ENCODE measurements at places on chromosomes 7 and 10.

- no peak for DNase-seq
These were observed 58.6 kb upstream of the KCNIP2 start for GRCh38 chr10:101902032-101902819.

DNA sequence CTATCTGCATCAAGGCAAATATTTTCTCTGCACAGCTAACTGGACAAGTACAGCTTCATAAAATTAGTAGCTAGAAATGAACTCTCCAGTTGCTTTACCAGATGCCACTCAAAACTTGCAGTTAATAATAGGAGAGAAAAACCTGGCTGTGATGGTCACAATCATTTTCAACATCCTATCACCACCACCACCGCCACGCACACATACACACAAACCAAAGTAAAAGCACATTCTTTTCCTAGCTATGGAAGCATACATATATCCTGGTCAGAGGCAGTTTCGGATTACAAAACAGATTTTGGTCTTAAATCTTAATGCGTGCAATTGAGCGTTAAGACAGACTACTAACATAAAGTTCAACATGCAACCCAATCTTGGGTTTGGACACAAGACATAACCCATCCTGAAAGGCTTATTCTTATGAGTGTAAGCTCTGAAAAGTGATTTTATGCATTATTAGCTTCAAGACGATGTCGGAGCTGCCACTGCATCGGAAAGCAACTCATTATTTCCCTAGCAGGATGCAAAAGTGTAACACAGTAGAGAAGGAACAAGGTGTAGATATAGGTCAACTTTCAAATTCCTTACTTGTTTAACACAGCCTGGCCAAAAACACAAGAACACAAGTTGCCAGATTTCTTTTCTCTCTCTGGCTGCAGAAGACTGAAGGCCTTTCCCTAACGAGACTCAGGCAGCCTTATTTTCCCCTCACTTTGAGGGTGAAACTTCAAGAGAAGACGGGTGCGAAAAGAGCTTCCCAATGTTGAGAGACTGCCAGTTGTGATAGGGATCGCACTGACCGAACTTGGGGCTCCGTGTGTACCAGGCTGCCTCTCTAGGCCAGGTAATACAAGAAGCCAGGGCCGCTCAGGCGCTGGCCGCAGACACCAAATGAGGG is 1.2 kb downstream of the CACUL1 start:
- no peak for DNase-seq

GRCh38 chr10:132353456-132354355 is 21.7 kb downstream of the LRRC27 start:
- DNase-seq: no peak

- no peak for DNase-seq
These were observed 49.6 kb downstream of the EXOC6 start for GRCh38 chr10:92897916-92898315.

GRCh38 chr7:43014406-43014805 is 82.2 kb downstream of the MRPL32 start:
- DNase-seq: no peak

DNA sequence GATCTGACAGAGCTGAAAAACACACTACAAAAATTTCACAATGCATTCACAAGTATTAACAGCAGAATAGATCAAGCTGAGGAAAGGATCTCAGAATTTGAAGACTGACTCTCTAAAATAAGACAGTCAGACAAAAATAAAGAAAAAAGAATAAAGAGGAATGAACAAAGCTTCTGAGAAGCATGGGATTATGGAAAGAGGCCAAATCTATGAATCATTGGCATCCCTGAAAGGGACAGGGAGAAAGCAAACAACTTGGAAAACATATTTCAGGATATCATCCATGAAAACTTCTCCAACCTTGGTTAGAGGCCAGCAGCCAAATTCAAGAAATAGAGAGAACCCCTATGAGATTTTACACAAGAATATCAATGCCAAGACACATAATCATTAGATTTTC is 804.8 kb upstream of the IGFBP3 start:
- DNase-seq: no peak

- DNase-seq: no peak
These were observed 70.6 kb upstream of the PLXDC2 start for GRCh38 chr10:19745672-19746071.

DNA sequence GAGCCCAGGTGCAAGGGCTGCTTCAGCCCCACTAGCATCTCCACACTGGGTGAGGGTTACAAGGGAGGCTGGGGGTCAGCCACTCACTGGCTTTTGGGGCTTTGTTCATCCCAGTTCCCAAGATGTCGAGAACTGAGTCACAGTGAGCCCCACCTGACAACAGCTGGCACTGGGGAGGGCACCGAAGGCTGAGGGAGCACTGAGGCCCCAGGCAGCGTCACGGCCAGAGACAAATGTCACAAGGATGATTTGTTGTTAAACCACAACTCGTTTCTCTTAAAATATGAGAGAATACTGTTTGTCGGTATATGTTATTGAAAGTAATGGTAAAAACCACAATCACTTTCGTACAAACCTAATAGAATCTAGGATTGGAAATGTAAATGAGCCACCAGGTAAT is 219.9 kb downstream of the CELF2 start:
- DNase-seq: no peak

DNA sequence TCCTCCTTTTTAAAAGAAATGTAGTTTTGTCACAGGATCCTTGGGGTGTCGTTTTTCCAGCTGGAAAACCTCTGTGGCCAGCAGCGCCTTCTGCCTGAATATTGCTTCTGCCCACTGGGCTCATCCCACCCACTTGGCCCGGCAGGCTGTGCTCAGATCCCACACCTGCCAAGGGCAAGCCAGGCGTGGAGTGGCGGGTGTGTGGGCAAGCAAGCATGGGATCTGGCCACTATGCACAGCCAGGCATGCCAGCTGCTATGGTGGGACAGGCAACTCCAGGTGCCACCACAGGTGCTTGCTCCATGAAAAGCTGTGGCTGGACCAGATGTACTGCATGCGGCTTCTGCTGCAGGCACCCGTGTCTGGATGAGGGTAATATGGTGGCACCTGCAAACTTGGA is 31.2 kb upstream of the INPP5F start:
- no peak for DNase-seq

DNA sequence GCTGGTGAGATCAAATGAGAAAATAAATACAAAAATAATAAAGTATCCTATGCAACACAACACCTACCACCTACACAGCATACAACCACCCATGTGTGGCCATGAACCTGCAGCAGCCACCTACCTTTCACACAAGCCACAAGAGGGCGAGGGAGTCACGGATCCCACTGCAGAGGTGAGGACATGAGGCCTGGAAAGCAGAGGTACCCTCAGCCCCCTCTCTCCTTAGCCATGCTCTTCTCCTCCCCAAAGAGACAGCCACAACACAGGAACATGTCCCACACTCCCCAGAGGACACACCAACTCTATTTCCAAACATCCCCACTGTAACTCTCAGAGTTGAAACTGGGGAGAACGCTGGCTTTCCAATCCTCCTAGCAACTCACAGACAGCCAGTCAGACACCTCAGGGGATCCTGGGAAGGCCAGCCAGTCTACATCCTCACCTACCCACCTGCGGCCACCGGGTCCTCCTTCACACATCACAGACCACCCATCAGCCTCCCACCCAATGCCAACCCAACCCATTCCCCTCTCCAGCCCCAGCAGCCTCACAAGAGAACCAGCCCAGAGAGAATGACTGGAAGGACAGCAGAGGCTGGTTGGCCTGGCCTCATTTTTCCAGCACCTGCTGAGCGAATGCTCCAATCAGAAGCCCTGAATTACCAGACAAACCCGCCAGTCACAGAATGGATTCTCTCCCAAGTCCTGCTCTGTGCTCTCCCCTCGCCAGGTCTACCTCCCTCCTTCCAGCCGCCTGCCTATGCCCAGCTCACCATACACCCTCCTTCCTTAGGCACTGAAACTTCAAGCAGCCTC is 18.4 kb downstream of the DLG5 start:
- no peak for DNase-seq

- no peak for DNase-seq
These were observed 119.5 kb downstream of the GRID1 start for GRCh38 chr10:86247073-86247472.

DNA sequence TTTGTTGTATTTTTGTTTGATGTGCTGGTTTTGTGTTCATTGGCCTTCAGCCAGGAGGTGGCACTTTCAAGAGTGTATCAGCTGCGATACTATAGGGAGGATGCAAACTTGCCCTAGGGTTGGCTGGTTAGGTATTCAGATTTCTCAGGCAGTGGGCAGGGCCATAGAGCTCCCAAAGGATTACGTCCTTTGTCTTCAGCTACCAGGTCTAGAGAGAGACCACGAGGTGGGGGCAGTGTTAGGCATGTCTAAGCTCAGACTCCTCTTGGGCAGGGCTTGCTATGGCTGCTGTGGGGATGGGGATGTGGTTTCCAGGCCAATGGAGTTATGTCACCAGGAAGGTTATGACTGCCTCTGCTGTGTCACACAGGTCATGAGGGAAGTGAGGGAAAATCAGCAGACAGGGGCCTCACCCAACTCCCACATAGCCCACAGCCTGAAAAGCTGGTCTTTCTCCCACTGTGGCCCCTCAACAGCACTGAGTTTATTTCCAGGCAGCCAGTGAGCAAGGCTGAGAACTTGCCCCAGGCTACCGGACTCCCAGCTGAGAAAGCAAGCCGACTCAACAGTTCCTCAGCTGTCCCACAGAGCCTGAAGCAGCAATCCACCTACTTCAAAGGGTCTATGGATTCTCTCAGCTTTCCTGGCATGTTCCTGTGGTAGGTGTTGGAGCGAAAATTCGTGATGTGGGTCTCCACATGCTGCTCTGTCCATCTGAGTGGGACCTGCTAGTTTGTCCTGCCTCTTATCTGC is 227.4 kb upstream of the COBL start:
- no peak for DNase-seq

DNA sequence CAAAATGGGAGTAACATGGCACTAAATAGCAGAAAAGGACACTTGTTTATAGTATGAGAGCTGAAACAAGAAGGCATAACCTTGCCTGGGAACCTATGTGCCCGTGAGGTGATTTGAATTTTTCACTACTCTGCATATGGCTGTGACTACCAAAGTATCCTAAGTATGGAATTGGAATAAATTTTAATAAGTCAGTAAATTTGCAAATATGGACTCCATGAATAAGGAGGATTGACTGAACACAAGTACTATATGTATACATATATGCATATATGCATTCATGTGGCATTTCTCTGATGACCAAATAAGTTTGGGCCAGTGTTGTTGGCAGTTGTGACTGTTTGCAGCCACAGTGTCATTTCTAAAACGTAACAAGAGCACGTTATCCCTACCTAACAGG is 34.5 kb downstream of the PRR15 start:
- DNase-seq: no peak

GRCh38 chr10:84596585-84596984 is 268.2 kb downstream of the CCSER2 start:
- DNase-seq: no peak

GRCh38 chr7:31084226-31084625 is 32.1 kb downstream of the ADCYAP1R1 start:
- DNase-seq: no peak

GRCh38 chr10:11135709-11136108 is 118.0 kb downstream of the CELF2 start:
- no peak for DNase-seq

DNA sequence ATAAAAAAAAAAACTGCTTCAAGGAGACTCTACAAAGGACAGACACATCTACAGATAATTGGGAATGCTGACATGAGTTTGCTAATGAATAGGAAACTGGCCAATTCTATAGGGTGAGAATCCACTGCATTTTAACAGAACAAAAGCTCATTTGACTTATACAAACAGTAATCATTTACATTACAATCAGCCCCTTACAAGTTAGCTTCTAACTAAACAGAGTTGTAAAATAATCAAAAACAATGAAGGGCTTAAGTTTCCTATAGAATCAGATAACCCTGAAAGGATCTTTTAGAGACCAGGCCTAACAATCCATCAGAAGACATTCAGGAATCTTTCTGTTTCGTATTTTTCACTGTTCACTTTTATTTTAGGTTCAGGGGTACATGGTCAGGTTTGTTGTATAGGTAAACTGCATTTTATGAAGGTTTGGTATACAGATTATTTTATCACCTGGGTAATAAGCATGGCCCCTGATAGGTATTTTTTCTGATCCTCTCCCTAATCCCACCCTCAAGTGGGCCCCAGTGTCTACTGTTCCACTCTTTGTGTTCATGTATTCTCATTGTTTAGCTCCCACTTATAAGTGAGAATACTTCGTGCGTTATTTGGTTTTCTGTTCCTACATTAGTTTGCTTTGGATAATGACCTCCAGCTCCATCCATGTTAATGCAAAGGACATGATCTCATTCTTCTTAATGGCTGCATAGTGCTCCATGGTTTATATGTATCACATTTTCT is 131.3 kb upstream of the NOBOX start:
- DNase-seq: no peak

- no peak for DNase-seq
These were observed 88.3 kb upstream of the SEMA3D start for GRCh38 chr7:85275204-85275603.

Data from activated CD8-positive, alpha-beta memory T cell treated with anti-CD3 and anti-CD28 coated beads for 48 hours (primary cell).